Aorta (tissue), 5 donors: ENCODE measurements at places on chromosomes 5 and 9.
A peak's percentile ranks its signal among the peaks of the same experiment; 100 is the strongest.

DNA sequence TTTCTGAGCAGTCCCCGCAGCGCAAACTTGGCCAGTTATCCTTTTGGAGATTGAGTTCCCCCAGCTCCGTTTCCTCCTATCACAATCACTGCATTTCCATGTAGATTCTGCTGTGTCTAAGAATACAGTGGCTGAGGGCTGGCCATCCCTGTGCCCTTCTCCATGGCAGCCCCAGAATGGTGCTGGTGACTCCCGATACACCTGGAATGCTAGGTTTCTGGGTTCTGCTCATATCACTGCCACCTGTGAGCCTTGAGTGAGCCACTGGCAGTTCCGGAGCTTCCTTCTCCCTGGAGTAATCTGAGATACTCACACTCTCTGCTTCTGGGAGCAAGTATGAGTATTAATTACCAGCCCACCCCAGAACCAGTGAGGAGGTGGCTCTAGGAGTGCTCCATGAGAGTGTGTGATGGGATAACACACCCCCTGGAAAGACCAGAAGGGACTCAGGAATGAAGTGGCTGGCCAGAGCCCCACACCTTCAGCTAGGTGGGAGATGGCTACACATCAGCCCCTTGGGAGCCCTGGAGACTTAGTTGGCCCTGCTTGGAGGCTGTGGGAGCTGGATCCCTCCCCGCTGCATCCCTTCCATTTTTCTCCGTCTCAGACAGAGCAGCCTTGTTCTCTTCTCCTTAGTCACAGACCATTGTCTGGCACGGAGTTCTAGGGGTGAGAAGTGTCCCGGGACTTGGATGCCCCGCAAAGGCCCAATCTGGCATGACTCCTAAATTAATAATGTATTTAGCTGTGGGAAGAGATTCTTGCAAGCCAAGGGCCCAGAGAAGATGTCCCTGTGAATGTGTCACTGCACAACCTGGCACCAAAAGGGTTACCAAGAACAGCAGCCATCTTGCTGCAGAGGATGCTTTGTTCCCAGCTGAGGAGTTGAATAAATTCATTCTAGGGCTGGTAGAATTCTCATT is 4.9 kb downstream of the PCDHGC5 start:
- no peak for DNase-seq

GRCh38 chr9:130694205-130694604 is 625 bp downstream of the EXOSC2 start:
- DNase-seq, result no peak

- DNase-seq, result no peak
Measured at GRCh38 chr5:154277499-154277898, 87.0 kb downstream of the GALNT10 start.

DNA sequence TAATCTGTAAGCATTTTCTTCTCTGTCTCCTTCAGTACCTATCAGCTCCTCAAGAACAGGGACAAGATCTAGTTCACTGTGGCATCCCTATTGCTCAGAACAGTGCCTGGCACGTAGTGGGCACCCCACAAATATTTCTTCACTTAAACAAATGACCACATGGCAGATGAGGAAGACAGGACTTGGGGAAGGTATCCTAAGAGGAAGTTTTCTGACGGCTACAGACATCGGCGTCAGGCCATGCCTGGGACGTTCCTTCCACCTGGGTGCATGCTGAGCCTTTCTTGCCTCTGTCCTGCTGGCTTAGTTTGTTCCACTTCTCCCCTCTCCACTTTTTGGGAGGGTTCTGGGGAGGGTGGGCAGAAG is 60.2 kb downstream of the NEURL1B start:
- no peak for DNase-seq

GRCh38 chr9:93159601-93160471 is 24.1 kb upstream of the WNK2 start:
- DNase-seq, result peak; percentile 89

DNA sequence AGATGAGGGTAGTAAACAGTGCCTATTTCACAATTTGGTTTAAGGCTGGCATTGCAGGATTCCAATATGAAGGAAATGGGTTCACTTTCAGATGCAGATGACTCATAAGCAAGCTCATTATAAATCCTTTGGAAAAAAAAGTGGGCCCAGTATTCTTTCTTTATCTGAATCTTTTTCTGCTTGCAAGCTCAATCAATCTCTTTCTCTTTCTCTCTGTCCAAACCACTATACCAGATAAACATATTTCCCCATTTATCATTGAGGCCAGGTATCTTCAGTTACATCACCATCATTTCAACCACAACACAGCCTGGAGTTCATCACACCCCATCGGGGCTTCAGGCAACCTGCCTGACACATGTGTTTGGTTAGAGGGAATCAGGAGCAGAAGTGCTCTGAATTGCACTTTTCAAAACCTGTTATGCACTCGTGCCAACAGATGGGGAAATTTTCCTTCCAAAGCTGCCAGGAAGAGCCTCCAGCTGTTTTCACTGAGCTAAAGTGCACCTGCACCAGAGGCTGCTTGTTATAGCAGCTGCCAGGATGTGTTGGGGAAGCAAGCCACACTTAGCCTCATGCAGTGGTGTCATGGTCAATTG is 30.0 kb upstream of the MAMDC2 start:
- DNase-seq, result no peak

- no peak for DNase-seq
Measured at GRCh38 chr9:72704688-72705375, 183.4 kb downstream of the TMC1 start.

GRCh38 chr5:127564002-127564769 is 46.7 kb downstream of the PRRC1 start:
- DNase-seq, result no peak

- no peak for DNase-seq
Measured at GRCh38 chr9:99811598-99812383, 9.9 kb upstream of the NR4A3 start.

- DNase-seq, result no peak
Measured at GRCh38 chr9:68692519-68692918, 12.5 kb upstream of the PIP5K1B start.

DNA sequence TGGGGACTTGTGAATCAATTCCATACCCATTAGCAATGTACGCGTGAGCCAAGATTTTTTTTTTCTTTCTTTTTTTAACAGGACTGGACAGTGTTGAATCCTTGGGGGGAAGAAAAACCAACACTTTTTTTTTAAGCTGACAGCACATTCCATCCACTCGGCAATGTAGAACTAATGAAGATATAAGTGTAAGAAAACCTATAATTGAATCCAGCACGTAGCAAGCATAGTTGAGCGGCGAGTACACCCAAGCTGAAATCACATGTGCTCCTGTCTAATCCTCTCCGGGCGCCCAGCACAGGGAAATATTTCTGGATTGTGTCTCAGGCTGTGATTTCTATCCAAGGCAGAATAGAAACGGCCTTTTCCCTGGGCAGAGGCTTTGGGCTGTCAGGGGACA is 118.2 kb downstream of the BOD1 start:
- no peak for DNase-seq

DNA sequence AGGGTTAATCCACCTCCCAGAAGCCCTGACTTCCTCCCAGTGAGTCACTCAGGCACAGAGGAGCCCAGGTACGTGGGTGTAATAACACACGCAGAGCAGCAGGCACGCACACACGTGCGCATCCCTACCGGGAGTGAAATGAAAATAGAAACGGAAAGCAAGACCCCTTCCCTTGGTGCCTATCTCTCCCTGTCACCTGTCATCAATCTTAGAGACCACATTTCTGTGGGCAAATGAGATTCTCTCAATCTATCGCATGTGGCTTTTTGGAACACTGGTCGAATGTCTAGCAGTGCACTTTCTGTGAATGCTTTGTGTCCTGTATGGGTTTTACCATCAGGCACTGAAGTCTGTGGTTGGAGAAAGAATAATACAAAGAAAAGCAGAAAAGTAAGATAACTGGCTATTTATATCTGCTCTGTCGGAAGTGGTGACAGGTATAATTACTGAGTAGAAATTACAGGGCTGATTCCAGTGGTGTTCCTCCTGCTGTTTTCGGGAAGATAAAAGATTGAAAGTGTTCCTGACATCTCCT is 137.7 kb upstream of the GRIA1 start:
- no peak for DNase-seq

GRCh38 chr5:135883441-135883840 is 12.2 kb downstream of the IL9 start:
- no peak for DNase-seq
